A549 treated with DMSO at 1 μM for 4 hours (cell line): ENCODE measurements at places on chromosomes 7 and 10. TPM values are rescaled to one million over a fixed set of nuclear protein-coding genes. Genes with fewer than 3 reads are reported as not detected.

The PRKG1 gene
- 0.16 TPM in 1 of 5 replicates, not detected in the others for total RNA-seq

The CFAP70 gene
- total RNA-seq = 0.12 to 0.37 TPM (median 0.19 TPM) in 5 replicates

The CRTAC1 gene
- 0.87 to 1.8 TPM (median 1.4 TPM) in 5 replicates for total RNA-seq

The VPS50 gene
- 4.8 to 7.8 TPM (median 6.9 TPM) in 5 replicates for total RNA-seq

The CFTR gene
- 0.31 TPM in 1 of 5 replicates, not detected in the others for total RNA-seq

The ADRA2A gene
- 0.02 to 0.04 TPM in 2 of 5 replicates, not detected in the others for total RNA-seq

The SCRN1 gene
- total RNA-seq = 55.0 to 72.1 TPM (median 69.9 TPM) in 5 replicates

The AKR1B15 gene
- total RNA-seq = 26.7 to 44.7 TPM (median 39.4 TPM) in 5 replicates

The PRSS37 gene
- not detected in 5 replicates for total RNA-seq

The SNCG gene
- total RNA-seq = 6.6 to 12.9 TPM (median 11.5 TPM) in 5 replicates
